ENCODE measurements at places on chromosomes 2 and 18.
A peak's percentile ranks its signal among the peaks of the same experiment; 100 is the strongest.

DNA sequence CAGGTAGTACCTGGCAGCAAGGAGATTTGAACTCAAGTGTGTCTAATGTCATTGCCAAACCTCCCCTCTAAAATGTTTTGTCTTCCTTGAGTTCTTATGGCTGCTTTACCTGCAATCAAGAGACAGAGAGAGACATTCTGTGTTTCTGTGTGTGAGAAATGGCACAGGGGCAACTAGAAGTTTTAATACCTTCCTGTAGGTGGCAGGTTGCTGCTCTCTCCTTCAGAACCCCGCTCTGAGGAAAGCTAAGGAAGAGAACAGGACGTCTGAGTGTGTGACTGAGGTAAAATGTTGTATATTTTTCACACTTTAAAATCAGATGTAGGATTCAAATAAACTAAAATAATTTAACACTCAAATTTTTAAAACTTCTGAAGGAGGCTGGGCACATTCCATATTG is 19.2 kb downstream of the DTNA start:
- peaks cover 4% of the 10 kb centered on the region for H3K4me1 ChIP-seq
- H3K4me3 ChIP-seq, result no peak overlapping the region
- H3K27ac ChIP-seq, result no peak overlapping the region
- peak; percentile 68 for DNase-seq
- no peaks in the 10 kb centered on the region for H3K36me3 ChIP-seq

GRCh38 chr18:35029770-35030169 is 11.4 kb upstream of the MAPRE2 start:
- DNase-seq, result peak; percentile 68
- peak overlapping the region; percentile 72 for H3K4me3 ChIP-seq
- H3K27ac ChIP-seq, result peak overlapping the region; percentile 69

GRCh38 chr18:63216516-63217311 is 102.9 kb downstream of the BCL2 start:
- H3K4me3 ChIP-seq, result no peak overlapping the region
- H3K27ac ChIP-seq, result no peak overlapping the region

- no peak overlapping the region for H3K27ac ChIP-seq
- no peaks in the 10 kb centered on the region for H3K27me3 ChIP-seq
- H3K4me3 ChIP-seq, result no peak overlapping the region
- no peak for DNase-seq
These were observed 103.9 kb upstream of the UBE2E3 start for GRCh38 chr2:180876506-180876905.

DNA sequence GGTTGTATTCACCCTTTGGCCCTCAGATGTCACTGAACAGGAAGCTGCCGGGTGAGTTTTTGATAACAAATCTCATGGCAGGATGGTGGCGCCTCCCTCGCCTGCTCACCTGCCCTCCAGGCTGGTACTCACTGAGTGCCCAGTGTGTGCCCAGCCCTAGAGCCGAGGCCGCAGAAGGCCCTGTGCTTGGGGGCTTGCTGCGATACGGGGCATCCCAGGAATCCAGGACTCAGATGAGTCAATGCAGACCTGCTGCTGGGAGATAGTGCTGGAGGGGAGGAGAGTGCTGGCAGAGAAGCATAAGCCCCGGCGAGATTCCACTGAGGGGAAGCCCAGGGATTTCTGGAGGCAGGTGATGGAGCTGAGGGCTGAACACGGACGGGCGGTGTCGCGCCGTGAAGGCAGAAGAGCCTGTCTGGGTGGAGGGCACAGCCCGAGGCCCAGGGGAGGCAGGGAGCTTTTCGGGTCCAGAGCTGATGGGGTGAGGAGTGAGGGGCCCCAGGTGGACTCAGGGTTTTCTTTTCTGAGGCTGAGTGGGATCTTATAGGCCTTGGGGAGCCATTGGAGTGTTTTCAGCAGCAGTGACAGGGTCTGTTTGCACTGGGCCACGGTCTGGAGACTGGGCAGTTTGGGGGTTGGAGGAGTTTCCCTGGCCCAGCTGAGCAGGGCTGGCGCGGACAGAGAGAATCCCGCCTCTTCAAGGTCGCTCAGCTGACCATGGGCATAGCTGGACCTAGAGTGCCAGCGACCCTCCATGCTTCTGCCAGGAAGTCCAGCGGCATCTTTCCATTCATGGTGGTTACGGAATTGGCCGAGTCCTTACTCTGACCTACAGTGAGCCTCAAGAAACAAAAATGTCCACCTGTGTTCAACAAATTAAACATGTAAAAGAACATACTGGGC is 35.5 kb downstream of the LDLRAD4 start:
- H3K27ac ChIP-seq, result no peak overlapping the region
- no peak overlapping the region for H3K4me3 ChIP-seq
- DNase-seq, result no peak
- H3K4me1 ChIP-seq, result no peaks in the 10 kb centered on the region
- H3K27me3 ChIP-seq, result no peaks in the 10 kb centered on the region
- H3K36me3 ChIP-seq, result no peaks in the 10 kb centered on the region
